ENCODE measurements at places on chromosomes 13 and 19.

- DNase-seq, result no peak
These were observed at the start of gene FPR2 for GRCh38 chr19:51760697-51761356. Gene FPR2 (plus strand): TSS chr19:51761180. CDS start chr19:51768659, 7,479 bp downstream.

- DNase-seq, result no peak
These were observed 44.2 kb downstream of the TBC1D4 start for GRCh38 chr13:75437582-75438318.

DNA sequence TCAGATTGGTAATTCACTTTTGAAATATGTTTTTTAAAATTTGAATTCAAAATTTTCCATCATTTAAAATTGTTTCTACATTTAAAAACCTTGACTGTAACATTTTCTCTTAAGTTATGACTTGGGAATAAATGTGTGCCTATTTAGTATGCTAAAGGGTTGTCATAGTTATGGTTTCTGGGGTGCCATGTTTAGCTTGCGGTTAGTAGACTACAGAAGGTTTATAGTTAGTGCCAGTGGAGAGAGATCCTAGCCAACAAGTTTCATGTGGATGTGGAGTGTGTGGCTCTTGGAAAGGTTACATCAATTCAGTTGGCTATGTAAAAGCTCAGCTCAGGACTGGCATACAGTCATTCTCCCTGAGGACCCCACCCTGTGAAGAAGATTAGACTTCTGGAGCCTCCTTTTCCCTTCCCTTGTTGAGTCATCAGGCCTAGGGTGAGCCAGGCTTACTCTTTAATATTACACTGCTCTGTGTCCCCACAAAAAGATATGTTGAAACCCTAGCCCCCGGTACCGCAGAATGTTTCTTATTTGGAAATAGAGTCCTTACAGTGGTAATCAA lies 20.4 kb downstream of the LMO7 start:
- no peak for DNase-seq

DNA sequence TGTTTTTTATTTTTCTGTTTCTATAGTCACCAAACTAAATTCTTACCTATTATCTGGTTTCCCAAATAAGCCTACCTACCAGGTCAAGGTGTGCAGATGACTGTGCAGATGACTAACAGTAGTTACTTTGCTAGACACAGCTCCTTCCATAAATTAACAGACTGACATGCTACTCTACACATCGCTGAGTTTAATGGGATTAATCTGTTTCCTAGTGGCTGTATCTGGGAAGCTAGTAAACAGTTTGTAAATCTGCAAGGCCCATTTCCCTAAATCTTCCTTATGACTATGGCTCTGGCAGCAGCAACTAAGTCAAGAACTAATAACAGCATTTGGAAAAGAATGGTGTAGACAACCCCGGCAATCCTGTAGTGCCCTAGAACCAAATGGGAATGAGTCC lies 27.9 kb downstream of the MIPEP start:
- no peak for DNase-seq

DNA sequence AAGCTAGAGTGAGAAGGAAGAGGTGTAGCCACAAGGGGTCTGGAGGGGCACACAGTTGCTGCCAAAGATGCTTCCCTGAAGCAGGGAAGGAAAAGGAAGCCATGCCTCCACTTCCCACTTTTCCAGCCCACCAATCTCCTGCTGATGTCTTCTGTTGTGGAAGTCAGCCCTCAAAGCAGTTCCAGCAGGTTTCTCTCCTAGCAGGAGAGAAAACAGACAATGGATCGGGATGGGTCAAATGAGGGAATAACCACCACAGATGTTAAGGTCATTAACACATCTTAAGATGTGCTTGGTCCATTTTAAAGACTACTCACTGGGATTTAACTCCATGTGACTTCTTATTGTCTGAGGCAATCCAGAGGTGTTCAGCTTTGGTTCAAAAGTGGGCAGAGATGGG lies 284.1 kb upstream of the SOX21 start:
- no peak for DNase-seq

GRCh38 chr13:35894636-35895035 lies 236.5 kb downstream of the DCLK1 start:
- no peak for DNase-seq
